ENCODE measurements at places on chromosomes 1 and 21.
A peak's percentile ranks its signal among the peaks of the same experiment; 100 is the strongest.

DNA sequence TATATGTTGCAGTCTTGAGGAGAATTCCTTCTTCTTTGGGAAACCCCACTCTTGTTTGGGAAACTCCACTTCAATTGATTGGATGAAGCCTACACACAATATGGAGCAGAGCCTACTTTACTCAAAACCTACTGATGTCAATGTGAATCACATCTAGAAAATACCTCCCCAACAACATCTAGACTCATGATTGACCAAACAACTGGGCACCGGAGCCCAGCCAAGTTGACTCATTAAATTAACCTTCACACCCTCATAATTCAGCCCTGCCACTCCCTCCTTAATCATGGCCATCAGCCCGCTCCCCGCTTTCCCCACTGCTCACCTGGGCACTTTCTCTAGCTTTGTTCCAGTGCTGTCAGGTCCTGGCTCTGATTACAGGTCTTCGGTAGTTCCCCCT lies 208.1 kb upstream of the MAP1LC3C start:
- no peak for DNase-seq

DNA sequence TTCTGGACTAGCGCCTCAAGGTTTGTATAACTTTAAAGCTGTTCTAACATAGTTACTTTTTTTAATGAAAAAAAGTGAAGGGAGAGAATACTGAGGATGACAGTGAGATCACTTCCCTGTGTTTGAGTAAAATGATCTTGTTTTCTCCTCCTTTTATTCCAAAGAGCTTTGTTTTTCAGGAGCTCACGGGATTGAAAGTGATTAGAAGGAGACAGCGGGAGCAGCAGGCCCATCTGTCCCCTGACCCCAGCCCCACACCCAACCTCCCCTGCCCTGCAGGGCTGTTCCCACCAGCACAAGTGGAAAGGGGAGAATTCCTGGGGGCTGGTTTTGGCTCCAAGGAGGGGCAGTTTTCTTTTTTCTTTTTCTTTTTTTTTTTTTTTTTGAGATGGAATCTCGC lies 2.1 kb upstream of the DNMT3L start:
- no peak for DNase-seq

DNA sequence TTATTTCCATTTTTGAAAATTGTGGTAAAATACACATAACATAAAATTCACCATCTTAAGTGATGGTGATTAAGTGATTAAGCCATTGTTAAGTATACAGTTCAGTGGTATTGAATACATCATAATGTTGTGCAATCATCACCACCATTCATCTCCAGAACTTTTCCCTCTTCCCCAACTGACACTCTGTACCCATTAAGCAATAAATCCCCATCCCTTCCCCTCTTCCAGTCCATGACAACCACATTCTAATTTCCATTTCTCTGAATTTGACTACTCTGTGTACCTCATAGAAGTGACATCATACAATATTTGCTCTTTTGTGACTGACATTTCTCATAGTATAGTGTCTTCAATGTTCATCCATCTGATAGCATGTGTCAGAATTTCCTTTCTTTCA lies 124.8 kb downstream of the DISC1 start:
- DNase-seq = no peak

DNA sequence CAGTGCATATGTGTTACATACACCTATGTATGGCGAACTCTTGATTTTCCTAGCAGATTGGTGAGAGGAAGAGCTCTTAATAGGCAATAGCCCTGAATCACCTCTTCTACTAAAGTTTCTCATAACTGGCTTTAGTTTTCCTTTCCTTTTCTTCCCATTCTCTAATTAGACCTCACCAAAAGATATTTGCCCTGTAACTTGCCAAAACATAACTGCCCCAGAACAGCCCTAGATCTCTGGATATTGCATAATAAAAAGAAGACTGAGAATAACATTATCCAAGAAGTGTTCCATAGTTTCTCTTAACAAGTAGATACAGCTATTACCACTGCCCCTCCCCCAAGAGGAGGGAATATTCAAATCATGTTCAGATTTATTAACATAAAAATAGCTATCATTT lies 16.3 kb downstream of the SGIP1 start:
- no peak for DNase-seq

DNA sequence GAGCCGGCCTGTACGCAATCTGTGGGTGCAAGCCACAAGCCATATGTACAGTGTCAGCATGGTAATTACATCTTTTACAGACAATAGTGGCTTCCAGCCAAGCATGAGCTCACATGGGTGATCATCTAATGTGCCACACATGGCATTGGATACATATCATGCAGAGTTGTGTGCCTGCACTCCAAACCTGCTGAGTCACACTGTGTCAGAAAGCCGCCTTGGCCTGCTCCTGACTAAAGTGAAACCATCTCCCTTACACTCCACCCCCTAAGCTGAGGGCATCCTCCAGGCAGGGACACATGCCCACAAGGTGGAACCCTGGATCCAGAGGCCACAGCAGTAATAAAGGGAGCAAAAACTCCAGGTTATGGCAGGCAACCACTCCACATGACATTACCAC lies 72.5 kb downstream of the KCNT2 start:
- no peak for DNase-seq

GRCh38 chr21:18772897-18773296 lies 369.3 kb upstream of the TMPRSS15 start:
- DNase-seq = no peak

DNA sequence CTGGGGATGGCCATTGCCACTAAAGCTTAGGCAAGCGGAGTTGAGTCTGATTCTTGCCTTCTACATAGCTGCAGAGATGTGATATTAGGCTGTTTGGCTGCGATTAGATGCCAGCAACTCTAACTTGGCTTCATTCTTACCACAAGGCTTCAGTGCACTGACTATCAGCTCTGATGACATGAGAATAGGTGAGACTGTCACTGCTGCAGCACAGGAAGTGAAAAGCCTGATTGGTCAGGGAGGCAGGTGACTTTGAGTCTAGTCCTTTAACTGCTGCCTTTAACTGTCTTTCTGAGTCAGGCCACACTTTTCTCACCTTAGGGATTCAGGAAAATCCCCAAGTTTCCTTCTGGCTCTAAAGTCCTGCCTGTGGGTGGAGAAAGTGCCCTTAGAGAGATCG lies 14.1 kb upstream of the PLXNA2 start:
- no peak for DNase-seq

DNA sequence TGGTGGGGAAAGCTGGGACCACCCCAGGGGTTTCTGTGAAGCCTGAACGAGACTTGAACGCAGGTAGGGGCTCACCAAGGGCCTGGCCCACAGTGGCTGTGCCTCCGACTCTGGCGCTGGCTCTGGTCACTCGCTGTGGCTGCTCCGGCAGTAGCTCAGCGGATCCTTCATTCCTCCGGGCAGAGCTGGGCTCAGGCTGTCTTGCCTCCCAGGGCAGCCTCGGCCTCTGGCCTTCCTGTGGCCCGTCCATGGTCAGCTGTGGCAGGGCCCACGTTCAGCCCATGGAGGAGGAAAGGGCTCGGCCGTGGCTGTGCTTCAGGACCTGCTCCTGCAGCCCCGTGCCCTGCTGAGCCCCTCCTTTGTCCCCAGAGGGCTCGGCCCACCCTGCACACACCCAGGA lies 162.9 kb upstream of the C1orf174 start:
- DNase-seq = no peak

GRCh38 chr1:200869753-200870391 lies 2.9 kb upstream of the GPR25 start:
- DNase-seq = no peak

DNA sequence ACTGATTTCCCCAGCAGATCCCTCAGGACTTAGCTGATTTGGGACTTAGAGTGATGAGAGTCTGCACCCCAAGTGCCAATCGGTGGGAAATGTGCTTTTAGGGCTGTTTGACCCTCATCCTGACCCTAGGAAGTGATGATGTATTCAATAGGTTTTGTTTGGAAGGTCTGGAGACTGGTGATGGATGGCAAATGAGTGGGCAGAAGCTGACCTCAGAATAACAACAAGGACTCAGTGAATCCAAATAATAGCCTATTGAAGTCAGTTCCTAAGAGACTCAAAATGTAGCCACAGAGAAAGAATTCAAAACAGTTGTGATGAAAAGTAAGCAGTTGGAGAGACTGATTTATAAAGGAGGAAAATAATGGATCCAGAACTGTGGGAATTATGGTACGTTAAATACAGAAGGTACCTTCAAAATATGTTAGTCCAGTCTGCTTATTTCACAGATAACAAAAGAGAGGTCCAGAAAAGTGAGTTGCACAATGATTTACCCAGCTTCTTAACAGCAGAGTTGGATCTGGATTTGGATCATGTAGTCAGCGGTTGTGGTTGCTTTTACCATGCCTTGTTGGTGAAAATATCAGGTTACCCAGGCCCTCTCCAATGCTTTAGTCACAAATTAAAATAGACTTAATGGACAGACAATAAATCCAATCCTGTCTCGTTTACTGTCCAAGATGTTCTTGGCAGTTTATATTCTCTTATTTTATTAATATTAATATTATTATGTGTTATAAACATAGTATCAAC lies 123.0 kb upstream of the PTBP2 start:
- DNase-seq = peak; percentile 86

GRCh38 chr1:180562640-180563025 lies 3.9 kb downstream of the OVAAL start:
- no peak for DNase-seq

DNA sequence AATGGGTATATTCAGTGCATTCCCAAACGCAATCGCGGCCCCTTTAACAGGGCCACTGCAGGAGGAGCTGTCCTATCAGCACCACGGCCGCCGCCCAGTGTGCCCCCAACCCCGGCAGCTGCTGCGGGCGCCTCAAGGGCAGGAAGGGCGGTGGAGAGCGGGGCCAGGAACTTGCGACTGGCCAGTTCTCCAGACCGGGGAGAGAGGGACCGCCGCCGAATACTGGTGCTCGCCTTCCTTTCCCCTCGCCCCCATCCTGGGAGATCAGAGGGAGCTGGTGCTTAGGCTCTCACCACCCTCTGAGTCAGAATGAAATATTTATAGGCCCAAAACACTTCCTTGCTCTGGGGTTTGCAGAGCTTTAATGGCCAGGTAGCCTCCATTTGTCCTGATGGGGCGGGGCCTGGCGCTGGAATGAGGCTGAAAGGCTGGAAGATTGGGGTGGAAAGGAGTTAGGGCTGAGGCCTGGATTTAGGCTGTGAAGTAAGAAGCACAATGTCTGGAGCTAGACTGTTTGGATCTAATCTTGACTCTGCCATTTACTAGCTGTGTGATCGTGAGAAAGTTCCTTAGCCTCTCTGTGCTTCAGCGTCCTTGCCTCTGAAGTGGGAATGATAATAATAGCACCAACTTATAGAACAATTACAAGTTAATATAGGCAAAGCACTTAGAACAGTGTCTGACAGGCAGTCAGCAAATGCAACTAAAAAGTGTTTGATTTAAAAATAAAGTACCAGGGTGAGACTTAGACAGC lies 75.5 kb downstream of the NAV1 start:
- no peak for DNase-seq

GRCh38 chr1:32192220-32192948 lies 8.0 kb upstream of the CCDC28B start:
- no peak for DNase-seq

GRCh38 chr1:64361974-64362373 lies 108.0 kb upstream of the CACHD1 start:
- DNase-seq = no peak

DNA sequence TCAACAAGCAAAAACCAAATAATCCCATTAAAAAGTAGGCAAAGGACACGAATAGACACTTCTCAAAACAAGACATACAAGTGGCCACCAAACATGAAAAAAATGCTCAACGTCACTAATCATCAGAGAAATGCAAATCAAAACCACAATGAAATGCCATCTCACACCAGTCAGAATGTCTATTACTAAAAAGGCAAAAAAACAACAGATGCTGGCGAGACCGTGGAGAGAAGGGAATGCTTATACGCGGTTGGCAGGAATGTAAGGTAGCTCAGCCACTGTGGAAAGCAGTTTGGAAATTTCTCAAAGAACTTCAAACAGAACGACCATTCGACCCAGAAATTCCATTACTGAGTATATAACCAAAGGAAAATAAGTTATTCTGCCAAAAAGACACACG lies 145.1 kb upstream of the EDN2 start:
- DNase-seq = no peak

- no peak for DNase-seq
Measured at GRCh38 chr1:20168564-20169491, 17.1 kb upstream of the UBXN10 start.

DNA sequence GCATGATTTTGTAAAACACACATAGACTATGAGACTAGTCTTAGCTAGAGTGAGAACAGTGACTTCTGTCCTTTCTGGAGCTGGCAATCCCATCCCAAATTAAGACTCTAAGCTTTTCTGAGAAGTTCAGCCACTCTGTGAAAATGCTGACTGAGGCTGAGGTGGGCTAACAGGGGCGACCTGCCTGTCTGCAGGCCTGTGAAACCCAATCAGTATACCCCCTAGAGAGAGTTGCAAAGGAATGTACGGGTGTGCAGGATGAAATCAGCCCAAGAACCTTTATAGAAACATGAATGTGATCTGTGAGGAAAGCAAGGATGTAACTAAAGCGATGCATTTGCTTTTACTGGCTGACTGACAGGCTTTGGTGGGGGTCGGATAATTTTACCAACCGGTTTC lies 16.0 kb upstream of the TBX15 start:
- no peak for DNase-seq

GRCh38 chr1:10328180-10328963 lies 70.5 kb upstream of the PGD start:
- DNase-seq = no peak

GRCh38 chr1:108747898-108748297 lies 1.4 kb downstream of the STXBP3 start:
- DNase-seq = no peak

- DNase-seq = no peak
Measured at GRCh38 chr1:36759355-36759754, 275.0 kb downstream of the GRIK3 start.

DNA sequence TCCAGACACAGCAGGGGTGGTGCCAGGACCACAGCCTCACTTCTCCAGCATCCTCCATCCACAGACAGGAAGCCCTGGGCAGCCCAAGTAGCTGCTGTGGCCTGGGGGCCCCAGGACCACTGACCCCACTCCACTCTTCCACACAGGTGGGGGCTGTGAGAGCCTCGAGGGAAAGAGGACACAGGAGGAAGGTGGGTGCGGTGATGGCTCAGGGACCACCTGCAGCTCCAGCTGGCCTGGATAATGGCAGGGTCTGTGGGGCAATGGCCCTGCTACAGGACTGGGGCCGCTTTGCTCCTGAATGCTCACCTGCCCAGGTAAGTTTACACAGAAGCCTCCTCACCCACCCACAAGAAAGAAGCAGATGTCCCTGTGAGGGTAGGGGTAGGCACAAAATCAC lies 18.3 kb upstream of the PRSS38 start:
- no peak for DNase-seq

GRCh38 chr21:24027396-24027795 lies 1579.9 kb downstream of the MRPL39 start:
- no peak for DNase-seq
